ENCODE measurements at places on chromosomes 5 and 9.

DNA sequence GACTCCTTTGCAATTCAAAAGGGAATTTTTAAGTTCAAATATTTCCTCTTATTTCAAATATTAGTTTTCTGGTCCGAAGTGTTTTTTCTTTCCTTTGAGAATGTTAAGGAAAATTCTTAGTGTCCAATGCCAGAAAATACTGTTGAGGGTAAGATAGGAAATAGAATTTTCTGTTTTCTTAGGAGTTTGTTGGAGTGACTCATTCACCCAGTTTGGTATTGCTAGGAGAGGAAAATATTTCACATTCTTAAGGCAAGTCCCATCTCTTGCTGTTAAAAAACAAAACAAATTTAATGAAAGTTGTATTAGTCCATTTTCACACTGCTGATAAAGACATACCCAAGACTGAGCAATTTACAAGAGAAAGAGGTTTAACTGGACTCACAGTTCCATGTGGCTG lies 349.2 kb upstream of the ADAMTSL1 start:
- no peak for DNase-seq

DNA sequence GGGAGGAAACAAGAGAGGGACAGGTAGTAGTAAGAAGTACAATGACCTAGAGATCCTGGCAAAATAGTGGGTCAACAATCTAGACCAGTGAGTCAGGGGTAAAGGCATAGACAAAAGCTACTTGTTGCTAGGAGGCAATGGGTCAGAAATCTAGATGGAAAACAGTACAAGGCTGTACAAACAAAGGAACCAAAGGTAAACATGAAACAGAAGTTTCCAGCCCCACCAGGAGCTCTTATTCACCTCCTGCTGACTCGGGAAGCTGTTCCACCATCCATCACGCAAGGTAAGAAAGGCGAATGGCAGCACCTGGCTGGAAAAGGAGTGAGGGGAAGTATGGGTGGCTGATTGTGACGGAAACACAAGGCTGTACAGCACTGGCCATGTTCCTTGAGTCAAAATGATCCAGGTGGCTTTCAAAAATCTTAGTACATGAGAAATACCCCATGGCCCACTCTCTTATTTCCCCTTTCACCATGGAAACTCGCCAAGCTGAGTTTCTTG lies 70.5 kb upstream of the RAI14 start:
- no peak for DNase-seq

GRCh38 chr9:72978744-72979143 lies 25.9 kb upstream of the ALDH1A1 start:
- DNase-seq, result no peak

DNA sequence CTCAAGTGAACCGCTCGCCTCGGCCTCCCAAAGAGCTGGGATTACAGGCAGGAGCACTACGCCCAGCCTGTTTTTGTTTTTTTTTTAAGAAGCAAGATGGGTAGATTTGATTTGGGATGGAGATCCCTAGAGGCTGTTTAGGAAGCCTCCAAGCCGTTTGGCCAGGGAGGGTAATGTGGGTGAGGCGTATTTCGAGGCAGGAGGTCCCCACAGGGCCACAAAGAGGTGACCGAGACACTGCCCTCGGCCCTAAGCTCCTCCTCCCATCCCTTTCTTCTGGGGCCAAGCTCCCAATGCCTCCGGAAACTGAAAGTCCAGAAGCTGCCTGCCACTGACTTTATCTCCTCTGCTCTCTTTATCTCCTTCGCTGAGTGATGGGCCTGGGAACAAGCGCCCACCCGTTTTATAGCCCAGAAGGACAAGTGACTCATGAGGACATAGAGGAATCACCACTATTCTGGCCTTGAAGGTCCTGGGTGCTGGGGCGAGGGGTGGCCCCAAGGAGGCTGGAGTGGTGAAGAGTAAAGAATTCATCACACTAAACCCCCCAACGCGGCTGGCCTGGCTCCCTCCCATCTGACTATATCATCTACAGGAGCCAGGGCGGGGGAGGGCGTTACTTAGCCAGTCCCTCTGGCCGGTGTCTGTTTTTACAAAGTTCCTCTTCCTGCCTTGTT lies 2.0 kb upstream of the RALGDS start:
- no peak for DNase-seq

DNA sequence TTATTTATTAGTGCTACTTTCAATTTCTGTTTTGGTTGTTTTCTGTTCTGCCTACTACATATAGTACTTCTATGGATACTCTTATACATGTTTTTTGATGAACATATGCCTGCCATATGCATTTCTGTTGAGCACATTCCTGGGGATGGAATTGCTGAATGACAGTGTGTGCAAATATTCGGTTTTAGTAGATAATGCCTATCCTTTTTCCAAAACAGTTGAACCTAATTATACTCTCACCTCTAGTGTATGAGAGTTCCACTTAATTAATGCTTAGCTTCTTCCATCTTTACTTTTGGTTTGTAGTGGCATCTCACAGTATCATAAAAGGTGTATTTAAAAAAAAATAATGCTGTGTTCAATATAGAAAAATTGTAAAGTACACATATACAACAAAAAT lies 96.8 kb downstream of the ADGRV1 start:
- no peak for DNase-seq
